Pericardium fibroblast (primary cell): ENCODE measurements at places on chromosomes 6 and 20. TPM values are rescaled to one million over a fixed set of nuclear protein-coding genes. Genes with fewer than 3 reads are reported as not detected.

The PRELID3B gene
- total RNA-seq: 29.3 and 53.5 TPM in 2 replicates

The SLC17A4 gene
- total RNA-seq: not detected in 2 replicates

The SMPDL3A gene
- total RNA-seq: 14.3 and 16.8 TPM in 2 replicates

The CDC40 gene
- 11.8 and 13.6 TPM in 2 replicates for total RNA-seq

The SCP2D1 gene
- total RNA-seq: not detected in 2 replicates

The SRSF12 gene
- 0.51 and 0.58 TPM in 2 replicates for total RNA-seq

The CPXM1 gene
- total RNA-seq: 13.2 and 49.5 TPM in 2 replicates

The MGME1 gene
- 1.5 and 6.0 TPM in 2 replicates for total RNA-seq

The DNAAF9 gene
- 10.0 and 11.4 TPM in 2 replicates for total RNA-seq

The SLC17A9 gene
- total RNA-seq: 2.0 and 5.0 TPM in 2 replicates

The ACTL10 gene
- total RNA-seq: 1.4 and 3.7 TPM in 2 replicates

The TPX2 gene
- 6.3 and 7.5 TPM in 2 replicates for total RNA-seq

The SAPCD1 gene
- 1.2 and 2.8 TPM in 2 replicates for total RNA-seq

The NFATC2 gene
- total RNA-seq: under 0.01 TPM in 1 of 2 replicates, not detected in the other

The PNLDC1 gene
- total RNA-seq: 1.4 TPM in 1 of 2 replicates, not detected in the other

The FBXL4 gene
- 12.8 and 13.1 TPM in 2 replicates for total RNA-seq

The RTF2 gene
- total RNA-seq: 54.7 and 62.8 TPM in 2 replicates

The SYNGAP1 gene
- 2.6 and 6.2 TPM in 2 replicates for total RNA-seq

The SULF2 gene
- 105 and 169 TPM in 2 replicates for total RNA-seq

The CABLES2 gene
- 3.0 and 4.6 TPM in 2 replicates for total RNA-seq

The OSER1 gene
- total RNA-seq: 23.2 and 34.5 TPM in 2 replicates

The TBP gene
- total RNA-seq: 10.8 and 11.8 TPM in 2 replicates

The GUCA1A gene
- total RNA-seq: not detected in 2 replicates

The PREX1 gene
- total RNA-seq: 2.4 and 4.1 TPM in 2 replicates

The HCRTR2 gene
- total RNA-seq: 0.12 TPM in 1 of 2 replicates, not detected in the other

The MYLK2 gene
- not detected in 2 replicates for total RNA-seq

The SLC17A1 gene
- not detected in 2 replicates for total RNA-seq

The ZC3H12D gene
- total RNA-seq: 0.12 TPM in 1 of 2 replicates, not detected in the other

The PRPH2 gene
- total RNA-seq: 3.0 and 3.1 TPM in 2 replicates

The CLPSL1 gene
- total RNA-seq: not detected in 2 replicates

The ELOVL4 gene
- 6.7 and 7.7 TPM in 2 replicates for total RNA-seq

The TMC2 gene
- total RNA-seq: not detected in 2 replicates

The PBOV1 gene
- not detected in 2 replicates for total RNA-seq

The WFDC5 gene
- total RNA-seq: not detected in 2 replicates

The ADNP gene
- 12.3 and 16.3 TPM in 2 replicates for total RNA-seq

The FAXC gene
- total RNA-seq: 0.26 and 0.58 TPM in 2 replicates

The ZNF311 gene
- total RNA-seq: 0.26 and 1.8 TPM in 2 replicates

The ZSWIM3 gene
- total RNA-seq: 2.1 and 3.9 TPM in 2 replicates

The NOX3 gene
- not detected in 2 replicates for total RNA-seq

The EYS gene
- not detected in 2 replicates for total RNA-seq
